ENCODE measurements at places on chromosomes 3 and 15.

GRCh38 chr3:57446318-57446841 is 97.8 kb downstream of the DNAH12 start:
- no peak for DNase-seq

- DNase-seq: no peak
Measured at GRCh38 chr15:38707802-38708671, 143.4 kb upstream of the RASGRP1 start.

DNA sequence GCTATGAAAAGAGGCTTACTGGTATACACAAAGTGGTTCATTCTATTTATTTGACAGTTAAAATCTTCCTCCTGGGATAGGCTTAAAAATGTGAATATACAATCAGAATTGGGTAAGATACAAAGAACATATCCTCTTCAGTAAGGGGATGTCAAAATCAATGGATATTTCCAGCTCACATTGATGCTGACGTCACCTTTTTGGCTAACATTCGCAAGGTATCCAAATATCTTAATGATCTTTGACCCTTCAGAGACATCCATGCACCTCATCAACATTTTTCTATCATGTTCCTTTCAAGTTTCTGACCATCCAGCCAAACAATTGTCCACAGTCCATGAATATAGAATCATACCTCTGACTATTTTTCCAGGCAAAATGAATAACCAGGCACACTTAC is 697.3 kb downstream of the NR2F2 start:
- DNase-seq: no peak

GRCh38 chr3:124361566-124361965 is 368.7 kb upstream of the UMPS start:
- DNase-seq: no peak

- no peak for DNase-seq
Measured at GRCh38 chr3:143825513-143825912, 22.8 kb downstream of the SLC9A9 start.

DNA sequence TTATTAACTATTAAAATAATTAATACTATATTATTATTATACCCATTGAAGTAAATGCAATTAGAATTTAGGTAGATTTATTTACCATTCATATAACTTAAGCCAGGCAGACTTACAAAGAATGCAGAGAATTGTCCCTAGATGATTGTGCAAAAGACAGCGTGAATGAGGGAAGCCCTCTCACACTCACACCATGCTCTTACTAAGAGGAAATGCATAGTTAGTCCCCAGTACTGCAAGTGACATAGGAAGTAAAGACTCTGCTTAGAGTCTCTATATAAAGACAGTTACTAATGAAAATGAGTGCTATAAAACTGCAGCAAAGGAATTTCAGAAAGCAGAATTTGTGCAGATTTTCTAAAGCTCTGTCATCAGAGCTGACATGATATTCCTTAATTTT is 270.4 kb downstream of the ZBBX start:
- no peak for DNase-seq

DNA sequence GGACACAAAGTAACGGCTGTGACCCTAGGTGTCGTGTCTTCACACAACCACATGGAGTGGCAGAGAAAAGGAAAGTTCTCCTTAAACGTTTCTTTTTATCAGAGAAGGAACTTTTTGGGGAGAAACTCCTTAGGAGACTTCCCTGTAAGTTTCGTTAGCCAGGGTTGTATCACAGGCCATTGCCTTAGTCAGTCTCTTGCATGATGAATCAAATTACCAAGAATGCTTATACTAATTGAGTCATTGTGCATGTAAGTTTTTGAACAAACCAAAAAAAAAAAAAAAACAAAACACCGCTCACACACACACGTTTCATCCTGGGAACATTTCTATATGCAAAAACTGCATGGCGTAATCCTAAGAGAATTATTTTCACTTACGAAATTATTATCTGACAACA is 150.4 kb upstream of the SATB1 start:
- DNase-seq: no peak

DNA sequence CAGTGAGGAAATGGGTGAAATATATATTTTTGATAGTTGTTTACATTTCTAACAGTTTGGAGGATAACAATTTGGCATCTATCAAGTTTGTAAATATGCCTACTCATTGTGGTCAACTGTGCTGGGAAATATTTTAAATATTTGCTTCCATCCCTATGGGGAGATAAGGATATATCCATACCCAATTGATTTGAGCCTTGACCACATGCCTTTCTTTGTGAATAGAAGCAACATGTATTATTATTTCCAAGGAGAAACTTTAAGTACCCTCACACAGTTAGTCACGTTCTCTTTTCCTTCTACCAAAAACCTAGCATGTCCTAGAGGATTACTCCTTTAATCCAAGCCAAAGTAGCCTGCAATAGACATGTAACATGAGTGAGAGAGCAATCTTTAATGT is 245.4 kb upstream of the CBLB start:
- DNase-seq: no peak

DNA sequence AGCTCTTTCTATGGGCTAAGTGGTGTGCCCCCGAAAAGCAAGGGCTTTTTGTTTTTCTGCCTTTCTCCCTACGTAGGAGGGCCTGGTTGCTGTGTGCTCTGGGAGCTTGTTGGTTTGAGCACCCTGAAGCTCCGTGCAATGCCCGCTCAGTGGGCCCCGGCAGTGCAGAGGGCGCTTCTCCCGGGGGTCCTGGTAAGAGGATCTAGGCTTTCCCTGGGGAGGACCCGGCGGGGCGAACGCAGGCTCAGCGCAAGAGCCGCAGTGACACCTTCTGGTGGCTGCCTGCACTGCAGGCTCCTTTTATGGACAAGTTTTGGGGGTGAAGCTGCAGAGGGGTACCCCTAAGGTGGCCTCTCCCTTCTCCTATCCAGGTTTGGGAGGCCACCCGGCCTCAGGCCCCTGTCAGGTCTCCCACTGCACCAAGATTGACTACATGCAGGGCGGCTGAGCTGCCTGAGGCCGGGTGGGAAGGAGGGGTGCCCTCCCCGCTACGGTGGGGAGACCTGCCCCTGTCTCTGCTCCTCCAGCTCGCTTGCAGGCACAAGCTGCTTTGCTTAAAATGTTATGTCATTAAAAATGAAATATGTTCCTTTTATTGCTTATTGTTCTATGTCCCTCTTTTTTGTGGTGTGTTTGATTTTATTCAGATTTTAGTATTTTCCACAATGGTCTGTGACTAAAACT is 387.9 kb downstream of the GABRG3 start:
- DNase-seq: no peak

DNA sequence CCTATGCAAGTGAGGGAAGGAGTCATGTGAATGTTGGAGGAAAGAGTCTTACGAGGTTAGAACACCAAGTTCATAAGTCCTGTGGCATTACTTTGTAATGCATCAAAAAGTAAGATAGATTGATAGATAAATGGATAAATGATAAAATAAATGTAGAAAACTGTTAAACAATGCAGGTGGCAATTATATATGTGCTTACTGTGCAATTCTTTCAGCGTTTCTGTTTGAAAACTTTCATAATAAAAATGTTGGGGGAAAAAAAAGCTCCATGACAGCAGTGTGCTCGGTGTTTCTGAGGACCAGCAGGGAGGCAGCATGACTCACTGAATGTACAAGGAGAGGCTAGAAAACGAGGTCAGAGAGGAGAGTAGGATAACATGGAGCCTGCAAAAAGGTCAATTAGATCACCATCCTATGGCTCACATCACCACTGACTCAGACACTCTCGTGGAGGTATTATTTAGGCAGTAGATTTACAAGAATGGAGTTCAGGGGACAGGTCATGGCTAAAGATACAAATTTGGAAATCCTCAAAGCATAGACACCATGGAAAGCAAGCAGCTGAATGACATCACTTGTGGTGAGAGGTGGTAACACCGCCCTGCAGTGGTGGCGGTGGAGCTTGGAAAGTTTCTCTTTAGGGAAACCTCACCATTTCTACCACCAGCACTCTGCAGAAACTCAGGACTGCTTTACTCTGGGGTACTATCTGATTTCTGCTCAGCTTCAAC is 219.8 kb downstream of the CTNNB1 start:
- DNase-seq: peak; percentile 17

GRCh38 chr15:56208185-56208584 is 35.5 kb downstream of the RFX7 start:
- DNase-seq: no peak

- DNase-seq: no peak
Measured at GRCh38 chr15:52558196-52558595, 10.6 kb downstream of the ARPP19 start.

DNA sequence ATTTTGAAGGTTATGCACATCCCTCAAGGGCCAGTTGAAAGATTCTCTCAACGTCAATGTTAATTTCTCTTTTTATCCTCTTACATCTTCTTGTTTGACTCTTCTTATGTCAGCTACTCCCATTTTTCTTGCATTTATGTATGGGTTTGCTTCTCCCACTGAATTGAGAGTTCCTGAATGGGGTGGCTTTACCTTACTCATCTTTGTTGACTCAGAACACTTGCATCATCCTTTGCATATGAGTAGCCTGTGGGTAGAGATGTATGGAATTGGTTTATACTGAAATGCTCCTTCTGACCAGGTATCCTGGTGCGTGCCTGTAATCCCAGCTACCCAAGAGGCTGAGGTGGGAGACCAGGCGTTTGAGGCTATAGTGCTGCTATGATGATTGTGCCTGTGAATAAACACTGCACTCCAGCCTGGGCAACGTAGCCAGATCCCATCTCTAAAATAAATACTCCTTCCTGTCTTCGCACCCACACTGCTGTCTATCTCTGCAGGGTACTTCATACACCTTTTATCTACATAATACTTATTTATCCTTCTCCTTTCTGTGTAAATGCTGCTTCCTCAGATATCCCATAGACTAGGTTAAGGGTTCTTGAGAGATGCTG is 123.6 kb upstream of the DPH6 start:
- DNase-seq: no peak

- no peak for DNase-seq
Measured at GRCh38 chr3:183099838-183100204, 525 bp upstream of the MCCC1 start.

- no peak for DNase-seq
Measured at GRCh38 chr3:190673148-190673547, 159.3 kb downstream of the IL1RAP start.

DNA sequence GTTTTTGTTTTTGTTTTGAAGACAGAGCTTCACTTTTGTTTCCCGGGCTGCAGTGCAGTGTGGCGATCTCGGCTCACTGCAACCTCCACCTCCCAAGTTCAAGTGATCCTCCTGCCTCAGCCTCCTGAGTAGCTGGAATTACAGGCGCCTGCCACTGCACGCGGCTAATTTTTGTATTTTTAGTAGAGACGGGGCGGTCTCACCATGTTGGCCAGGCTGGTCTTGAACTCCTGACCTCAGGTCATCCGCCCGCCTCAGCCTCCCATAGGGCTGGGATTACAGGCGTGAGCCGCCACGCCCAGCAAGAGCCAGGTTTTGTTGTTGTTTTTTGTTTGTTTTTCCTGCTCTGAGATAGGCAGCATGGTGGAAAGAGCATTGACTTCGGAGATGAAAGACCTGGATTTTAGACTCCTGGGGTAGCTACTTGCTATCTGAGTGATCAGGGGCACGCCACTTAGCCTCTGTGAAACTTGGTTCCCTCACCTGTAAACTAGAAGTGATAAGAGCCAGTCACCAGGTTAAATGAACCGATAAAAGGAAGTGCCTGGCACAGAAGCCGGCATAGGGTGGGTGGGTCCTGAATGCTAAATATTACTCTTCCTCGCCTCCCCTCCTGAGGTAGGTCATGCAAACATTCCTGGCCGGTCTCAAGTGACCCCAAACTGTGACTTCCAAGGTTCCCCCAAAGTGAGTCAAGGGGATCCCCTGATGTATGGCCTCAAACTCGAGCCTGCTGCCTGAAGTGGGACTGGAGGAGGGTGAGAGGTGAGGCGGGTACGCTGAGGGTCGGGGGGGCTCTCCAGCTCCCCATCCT is 62.9 kb upstream of the MCF2L2 start:
- no peak for DNase-seq

DNA sequence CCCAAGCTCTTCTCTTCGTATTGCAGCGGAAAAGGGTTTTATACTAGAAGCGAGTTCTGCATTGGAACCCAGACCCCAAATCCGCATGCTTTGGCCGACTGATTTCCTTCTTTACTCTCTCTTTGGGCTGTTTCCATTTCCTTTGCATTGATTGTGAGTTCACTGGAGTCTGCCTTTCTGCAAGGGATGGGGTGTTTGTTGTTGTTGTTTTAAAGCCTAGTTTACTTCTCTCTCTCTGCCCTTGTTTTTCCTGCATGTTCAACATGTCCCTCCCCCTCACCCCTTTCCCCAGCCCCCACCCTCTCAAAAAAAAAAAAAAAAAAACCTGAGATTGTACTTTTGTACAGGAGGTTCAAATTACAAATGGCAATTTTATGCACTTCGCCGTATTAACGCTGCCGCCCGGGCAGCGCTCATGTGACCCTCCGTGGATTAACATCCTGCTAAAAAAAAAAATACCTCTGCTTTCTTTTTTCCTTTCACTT is 2.2 kb downstream of the NR2F2 start:
- no peak for DNase-seq

GRCh38 chr15:27179789-27180188 is 208.8 kb downstream of the GABRG3 start:
- DNase-seq: no peak

DNA sequence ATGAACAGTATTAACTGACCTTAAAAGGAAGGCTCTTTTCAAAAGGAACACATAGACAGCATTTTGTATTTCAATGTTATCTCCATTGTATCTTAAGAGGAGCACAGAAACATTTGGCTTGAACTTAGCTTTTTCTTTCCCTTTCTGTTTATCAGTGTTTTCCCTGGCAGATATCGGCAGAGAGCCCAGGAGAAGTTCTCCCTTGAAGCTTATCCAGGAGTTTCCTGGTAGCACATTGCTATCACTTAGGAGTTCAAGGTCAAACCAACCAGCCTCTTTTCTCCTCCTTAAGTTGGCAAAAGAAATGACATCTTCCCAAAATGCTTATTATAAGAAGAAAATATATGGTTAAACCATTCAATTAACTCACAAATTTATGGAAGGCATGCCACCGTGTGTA is 344.6 kb upstream of the UBE2E2 start:
- DNase-seq: no peak

GRCh38 chr15:47711655-47712054 is 5.7 kb upstream of the SEMA6D start:
- no peak for DNase-seq

DNA sequence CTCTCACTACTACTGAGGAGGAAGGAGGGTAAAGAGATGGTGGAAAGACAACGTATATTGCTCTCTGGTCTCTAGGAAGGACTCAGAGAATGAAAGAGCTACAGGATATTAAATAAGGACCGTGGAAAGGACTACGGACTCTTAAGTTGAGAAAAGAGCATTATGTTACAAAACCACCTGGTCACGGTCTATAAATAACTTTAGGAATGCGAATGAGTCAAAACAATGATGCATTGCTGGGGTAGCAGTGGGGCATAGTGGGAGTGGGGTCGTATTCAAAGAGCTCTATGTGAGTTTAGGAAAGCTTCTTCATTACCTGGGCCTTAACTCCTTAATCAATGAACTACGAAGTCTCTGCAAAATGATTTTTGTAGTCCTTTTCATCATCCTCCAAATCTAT is 295.7 kb upstream of the SOX14 start:
- no peak for DNase-seq

- no peak for DNase-seq
Measured at GRCh38 chr3:56764904-56765547, 36.7 kb downstream of the ARHGEF3 start.
